ENCODE measurements at places on chromosomes 6 and 20.
A peak's percentile ranks its signal among the peaks of the same experiment; 100 is the strongest.

- no peak for DNase-seq
Measured at GRCh38 chr6:620166-620565, 36.7 kb downstream of the HUS1B start.

- peak; percentile 76 for DNase-seq
Measured at GRCh38 chr6:33112148-33112547, 36.4 kb downstream of the HLA-DPB1 start.

GRCh38 chr20:23048283-23049200 lies 930 bp downstream of the THBD start:
- DNase-seq: peak; percentile 55

DNA sequence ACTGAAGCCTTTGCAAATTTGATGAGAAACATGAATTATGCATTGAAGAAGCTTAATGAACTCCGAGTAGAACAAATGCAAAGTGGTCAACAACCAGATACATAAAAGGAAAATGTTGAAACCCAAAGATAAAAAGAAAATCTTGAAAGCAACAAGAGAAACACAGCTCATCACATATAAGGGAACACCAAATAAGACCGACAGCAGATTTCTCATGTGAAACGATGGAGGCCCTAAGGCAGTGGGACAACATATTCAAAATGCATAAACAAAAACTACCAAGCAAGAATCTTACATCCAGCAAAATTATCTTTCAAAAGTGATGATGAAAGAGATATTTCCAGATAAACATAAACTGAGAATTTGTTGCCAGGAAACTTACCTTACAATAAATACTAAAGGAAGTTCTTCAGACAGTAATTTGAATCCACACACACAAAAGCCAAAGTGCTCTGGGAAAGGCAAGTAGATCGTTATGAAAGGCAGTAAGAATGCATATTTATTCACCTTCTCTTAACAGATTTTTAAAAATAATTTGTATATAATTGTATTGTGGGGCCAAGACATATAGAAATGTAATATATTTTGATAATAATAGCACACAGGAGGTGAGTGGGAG lies 22.5 kb downstream of the SLC52A3 start:
- DNase-seq: no peak

- no peak for DNase-seq
Measured at GRCh38 chr20:44829688-44830087, 19.3 kb upstream of the RIMS4 start.

- no peak for DNase-seq
Measured at GRCh38 chr20:47970282-47970903, 185.1 kb upstream of the SULF2 start.

DNA sequence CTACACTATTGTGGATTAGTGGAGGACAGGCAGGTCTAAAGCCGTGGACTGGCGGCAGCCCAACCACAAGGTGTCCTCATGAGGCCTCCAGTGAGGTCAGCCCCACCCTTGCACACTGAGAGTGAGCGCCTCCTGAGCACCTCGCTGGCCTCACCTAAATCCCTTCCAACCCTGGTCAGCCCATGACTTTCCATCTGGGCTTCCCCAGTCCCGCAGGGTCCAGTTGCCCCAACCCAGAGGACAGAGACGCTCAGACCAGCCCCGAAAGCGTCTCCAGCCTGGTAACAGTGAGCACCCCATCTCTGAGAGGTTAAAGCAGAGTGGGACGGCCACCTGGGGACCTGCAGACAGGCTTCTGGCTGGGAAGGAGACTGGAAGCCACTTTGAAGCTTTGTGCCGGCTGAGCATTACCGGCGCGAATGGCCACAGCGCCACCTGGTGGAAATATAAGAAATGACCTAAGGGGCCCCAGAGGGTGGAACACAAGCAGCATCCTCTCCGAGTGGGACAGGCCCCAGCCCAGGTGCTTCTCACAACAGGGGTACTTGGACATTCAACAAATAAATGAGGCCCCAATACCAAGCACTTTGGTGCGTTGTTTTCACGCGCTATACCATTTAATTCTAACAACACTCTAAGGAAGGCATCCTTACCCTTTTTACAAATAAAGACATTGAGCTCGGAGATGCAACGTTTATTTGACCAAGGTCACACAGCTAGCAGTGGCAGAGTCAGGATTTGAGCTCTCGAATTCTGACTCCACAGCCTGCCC lies 65.7 kb upstream of the TOP1 start:
- DNase-seq: peak; percentile 80

- DNase-seq: no peak
Measured at GRCh38 chr6:136517582-136517981, 32.6 kb downstream of the MAP7 start.

GRCh38 chr6:146664871-146665360 lies 66.1 kb downstream of the ADGB start:
- no peak for DNase-seq

DNA sequence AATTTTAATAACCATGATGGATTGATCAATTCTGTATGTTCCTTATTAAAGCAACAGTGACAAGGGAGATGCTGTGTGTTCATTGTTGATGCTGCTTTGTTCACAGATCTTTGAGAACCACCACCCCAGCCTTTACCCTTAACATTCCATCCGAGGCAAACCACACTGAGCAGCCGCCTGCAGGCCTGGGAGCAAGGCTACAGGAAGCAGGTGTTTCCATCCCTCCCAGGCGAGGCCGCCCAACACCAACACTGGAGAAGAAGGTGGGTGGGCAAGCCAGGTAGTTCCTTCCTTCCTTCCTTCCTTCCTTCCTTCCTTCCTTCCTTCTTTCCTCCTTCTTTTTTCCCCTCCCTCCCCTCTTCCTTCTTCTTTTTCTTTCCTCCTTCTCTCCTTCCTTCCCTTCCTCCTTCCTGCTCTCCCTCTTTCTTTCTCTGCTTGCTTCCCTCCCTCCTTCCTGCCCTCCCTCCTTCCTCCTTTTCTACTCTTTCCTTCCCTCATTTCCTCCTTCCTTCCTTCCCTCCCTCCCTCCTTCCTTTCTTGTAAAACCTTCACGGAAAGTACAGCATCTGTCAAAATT lies 13.7 kb downstream of the TTLL2 start:
- DNase-seq: no peak

- no peak for DNase-seq
Measured at GRCh38 chr6:42339991-42340401, 111.7 kb downstream of the TRERF1 start.

DNA sequence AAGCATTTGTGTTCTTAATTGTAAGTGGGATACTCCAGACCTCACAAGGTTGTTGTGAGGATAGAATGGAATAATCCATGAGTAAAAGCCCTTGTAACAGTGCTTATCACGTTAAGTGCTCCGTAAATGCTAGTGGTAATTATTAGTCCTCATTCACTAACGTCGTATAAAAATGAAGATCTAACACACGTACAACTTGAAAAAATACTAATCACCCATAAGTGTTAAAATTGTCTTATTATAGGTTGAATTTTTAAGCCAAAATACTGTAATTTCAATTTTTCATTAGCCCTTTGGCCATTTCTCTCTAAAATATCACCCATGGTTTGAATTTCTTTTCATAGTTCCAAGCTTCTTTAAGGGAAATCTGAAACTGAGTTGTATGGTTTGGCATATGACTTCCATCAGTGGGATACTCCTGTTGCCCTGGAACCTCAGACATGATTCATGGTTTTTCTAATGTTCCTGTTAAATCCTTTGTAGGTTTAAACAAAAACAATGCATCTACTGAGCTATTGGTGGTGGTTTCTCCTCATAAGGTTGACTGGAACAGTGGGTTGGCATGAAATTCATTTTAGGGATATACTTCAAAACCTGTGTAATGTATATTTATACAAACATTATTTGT lies 19.1 kb downstream of the XRN2 start:
- peak; percentile 7 for DNase-seq

GRCh38 chr6:80956898-80957297 lies 795.6 kb downstream of the TENT5A start:
- DNase-seq: no peak

DNA sequence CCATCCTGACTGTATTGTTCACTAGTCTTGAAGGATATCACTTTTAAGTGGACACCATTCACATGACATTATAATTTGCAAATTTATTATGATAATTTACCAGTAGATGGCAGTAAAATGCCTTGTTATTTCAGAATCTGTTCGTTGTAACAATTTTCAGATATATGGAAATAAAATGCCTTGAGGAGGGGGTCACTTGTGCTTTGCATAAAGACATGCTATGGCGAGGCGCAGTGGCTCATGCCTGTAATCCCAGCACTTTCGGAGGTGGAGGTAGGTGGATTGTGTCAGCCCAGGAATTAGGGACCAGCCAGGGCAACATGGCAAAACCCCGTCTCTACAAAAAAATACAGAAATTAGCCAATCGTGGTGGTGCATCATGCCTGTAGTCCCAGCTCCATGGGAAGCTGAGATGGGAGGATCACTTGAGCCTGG lies 9.0 kb upstream of the NCOA6 start:
- DNase-seq: peak; percentile 64

DNA sequence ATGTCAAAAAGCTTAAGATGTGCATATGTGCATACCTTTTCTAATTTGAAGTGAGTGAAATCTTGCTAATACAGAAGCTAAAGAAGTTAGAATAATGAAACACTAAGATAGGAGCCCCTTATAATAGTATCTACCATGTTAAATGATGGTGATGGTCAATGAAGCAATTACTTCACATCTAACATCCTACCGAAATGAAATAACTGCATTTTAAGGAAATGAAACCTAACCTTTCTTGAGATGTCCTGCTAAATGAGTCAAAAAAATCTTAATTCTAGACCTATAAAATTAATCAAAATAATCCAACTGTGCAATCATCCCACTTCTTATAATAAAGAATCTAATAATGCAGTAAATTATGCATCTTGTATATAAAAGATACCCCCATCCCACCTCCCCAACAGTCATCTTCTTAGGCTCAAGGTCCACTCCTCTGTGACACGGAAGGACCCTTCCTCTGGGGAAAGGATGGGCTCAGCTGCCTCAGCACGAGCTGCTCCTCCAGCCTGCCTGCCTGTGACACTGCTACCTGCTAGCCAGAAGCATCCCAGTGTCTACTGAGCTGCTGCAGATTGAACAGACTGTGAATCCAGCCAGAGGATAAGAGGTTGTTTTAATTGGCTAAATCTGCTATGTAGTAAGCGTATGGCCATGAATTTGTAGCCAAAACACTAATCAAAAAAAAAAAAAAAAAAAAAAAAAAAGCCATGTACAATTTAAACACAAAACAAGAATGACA lies 129.6 kb upstream of the BEND3 start:
- DNase-seq: peak; percentile 42

DNA sequence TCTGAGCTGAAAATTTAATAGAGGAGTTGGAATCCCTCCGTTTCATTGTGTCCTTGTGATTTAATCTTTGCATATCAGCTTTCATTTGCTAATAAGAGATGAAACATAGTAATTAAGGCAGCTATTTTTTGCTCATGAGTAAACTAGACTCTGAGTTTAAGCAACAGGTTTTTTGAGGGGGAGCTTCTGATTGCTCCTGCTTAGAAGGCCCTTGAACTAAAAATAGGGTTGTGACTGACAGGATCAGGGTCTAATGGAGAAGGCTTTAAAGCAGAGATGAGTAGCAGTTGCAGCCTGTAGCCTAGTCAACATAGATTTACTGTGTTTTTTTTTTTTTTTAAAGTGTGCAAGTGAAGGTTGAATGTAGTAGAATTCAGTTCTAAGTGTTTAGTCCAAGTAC lies 17.4 kb downstream of the HSF2 start:
- DNase-seq: no peak

- DNase-seq: no peak
Measured at GRCh38 chr6:52538901-52539354, 37.9 kb downstream of the TRAM2 start.

DNA sequence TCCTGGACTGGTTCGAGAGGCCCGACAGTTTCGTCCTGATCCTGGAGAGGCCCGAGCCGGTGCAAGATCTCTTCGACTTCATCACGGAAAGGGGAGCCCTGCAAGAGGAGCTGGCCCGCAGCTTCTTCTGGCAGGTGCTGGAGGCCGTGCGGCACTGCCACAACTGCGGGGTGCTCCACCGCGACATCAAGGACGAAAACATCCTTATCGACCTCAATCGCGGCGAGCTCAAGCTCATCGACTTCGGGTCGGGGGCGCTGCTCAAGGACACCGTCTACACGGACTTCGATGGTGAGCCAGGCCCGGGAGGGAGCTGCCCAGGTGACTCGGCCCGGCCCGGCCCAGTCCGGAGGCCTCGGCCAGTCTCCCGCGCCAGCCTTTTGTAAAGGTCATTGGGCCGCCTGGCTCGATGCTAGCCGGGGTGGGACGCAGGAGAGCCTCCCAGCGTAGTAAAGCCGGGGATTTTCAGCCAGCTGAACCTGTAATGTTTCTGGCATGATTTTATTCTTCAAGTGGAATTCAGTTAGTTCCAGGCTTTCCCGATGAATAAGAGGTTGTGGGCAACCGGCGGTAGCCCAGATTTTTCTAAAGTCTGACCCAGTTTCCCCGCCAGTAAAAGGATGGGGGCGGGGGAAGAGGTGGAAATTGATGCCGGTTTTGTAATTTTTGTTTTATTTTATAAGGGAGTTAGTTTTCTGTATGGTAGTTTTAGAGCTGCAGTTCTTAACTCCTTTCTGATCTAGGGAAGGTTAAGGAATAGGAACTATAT lies 1.4 kb downstream of the PIM1 start:
- peak; percentile 65 for DNase-seq

DNA sequence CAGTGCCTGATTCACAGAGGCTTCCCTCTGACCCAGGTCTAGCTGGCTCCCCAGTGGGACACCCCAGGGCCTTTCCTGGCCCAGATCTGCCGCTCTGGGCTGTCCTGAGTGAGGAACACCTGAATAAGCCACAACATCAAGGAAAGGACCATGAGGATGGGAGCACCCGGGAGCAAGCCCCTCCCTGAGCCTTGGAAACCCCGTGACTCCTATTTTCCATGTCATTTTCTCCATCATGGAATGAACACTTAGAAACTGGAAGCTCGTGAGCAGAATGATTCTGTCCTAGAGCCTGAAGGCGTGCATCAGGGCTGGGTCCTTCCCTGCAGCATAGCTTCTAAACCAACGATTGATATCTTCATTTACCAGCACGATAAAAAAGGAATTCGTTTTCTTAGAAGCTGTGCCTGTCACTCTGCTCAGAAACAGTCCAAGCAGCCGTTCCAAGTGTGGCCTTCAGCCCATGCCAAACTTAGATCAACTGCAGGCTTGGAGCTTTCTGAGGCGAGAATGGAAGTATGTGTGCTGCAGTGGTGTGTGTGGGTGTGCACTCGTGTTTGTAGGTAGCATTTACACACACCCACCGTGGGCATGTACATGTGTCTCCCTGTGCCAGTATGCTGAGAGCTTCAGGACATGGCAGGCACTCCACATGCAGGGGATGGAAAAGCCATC lies 83.2 kb upstream of the FOXC1 start:
- DNase-seq: no peak

DNA sequence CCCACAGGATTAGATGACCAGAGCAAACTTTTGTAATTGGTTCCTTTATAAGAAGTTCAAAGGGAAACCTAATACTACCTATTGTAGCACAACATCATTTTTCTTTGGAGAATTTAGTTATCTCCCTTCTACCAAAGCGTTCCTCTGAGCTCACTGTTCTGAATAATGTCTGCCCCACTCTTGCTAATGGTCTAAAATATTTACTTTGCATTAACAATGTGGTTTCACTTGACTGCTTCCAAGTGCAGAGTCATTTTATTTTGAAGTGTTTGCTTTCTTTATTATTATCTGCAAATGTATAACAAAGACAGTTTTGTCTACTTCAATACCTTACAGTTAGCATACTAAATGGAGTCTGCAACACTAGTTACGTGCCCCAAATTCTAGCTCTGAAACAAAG lies 15.0 kb downstream of the TRAPPC3L start:
- no peak for DNase-seq

- no peak for DNase-seq
Measured at GRCh38 chr6:136104556-136104955, 145.6 kb downstream of the MTFR2 start.

Measured in NCI-H82 (cell line).